ENCODE measurements at places on chromosomes 1 and 21.

- no peak for DNase-seq
Measured at GRCh38 chr1:58964428-58964827, 180.6 kb upstream of the JUN start.

GRCh38 chr1:86811142-86811924 is 102.6 kb downstream of the SELENOF start:
- DNase-seq, result no peak

DNA sequence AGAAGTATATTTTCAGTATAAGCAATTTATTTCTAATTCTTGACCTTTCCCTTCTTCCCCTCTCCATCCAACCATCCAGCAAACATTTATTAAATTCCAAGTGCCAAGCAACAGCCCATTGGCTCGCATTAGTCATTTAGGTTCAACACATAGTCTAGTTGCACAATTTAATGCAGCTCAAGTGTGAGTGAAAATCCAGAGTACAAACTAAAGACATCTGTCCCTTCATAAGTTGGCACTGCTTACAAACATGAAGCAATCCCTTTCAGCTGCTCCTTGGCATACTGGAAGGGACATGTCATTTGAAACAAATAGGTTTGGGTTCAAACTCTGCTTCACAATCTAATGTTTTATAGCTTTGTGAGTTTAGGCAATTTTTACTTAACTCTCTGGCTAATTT is 10.7 kb downstream of the CASQ2 start:
- no peak for DNase-seq

DNA sequence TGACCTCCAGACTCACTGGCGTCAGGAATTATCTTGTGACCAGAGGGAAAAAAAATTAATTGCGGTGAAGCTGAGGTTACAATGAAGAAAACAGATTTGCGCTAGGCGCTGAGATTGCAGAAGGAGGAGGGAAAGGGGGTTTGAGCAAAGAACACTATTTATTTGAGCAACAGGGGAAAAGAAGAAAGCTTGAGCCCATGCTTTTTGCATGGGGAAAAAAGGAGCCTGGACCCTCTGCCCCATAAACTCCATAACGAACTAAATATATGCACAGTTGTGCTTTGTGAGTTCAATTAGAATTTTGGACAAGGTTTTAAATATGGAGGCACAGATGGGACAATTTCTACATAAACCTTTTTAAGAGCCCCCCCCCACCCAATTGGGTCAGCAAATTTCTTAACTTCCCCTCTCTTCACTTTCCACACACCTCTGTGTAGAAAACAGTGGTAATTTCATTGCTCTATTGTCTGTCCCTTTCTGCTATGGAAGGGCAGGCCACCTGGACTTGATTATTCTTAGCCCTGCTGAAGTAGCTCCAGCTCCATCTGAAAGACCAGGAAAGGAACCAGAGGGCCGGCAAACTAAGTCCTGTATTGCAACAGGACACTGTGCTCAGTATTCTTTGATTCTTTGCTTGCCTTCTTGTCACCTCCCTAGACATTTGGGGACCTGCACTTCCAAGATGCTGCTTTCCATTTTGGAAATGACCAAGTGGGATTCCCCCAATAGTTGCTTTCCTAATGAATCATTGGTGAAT is 862 bp upstream of the ID3 start:
- no peak for DNase-seq

GRCh38 chr1:40592107-40592803 is 60.8 kb downstream of the ZNF684 start:
- DNase-seq, result no peak

- no peak for DNase-seq
Measured at GRCh38 chr21:30479259-30479658, 908 bp downstream of the KRTAP19-1 start.

DNA sequence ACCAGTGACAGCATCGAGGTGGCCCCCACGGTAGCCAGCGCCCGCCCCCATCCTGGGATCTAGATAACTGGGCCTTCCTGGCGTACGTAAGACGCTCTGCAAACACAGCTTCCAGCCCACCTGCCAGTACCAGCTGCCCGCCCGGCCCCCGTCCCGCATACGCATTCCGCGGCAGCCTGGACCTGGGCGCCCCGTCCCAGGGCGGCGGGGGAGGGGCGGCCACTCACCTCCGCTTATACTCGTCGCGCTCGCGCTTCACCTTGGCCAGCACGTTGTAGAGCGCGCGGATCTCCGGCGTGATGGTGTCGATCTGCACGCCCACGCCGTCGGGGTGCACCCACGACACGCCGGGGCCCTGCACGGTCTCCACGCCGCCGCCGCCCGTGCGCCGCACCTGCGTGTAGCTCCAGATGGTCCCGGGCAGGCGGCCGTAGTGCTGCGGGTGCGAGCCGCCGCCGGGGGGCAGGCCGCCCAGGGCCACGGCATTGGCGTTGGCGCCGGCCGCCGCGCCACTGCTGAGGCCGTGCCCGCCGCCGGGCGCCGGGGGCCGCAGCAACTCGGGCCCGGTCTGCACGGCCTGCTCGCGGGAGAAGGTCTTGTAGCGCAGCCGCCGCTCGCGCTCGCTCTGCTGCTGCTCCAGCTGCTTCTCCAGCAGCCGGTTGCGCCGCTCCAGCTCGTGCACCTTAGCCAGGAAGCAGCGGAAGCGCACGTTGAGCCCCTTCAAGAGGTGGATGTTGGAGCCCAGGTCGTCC is 859 bp downstream of the IFFO2 start:
- no peak for DNase-seq

DNA sequence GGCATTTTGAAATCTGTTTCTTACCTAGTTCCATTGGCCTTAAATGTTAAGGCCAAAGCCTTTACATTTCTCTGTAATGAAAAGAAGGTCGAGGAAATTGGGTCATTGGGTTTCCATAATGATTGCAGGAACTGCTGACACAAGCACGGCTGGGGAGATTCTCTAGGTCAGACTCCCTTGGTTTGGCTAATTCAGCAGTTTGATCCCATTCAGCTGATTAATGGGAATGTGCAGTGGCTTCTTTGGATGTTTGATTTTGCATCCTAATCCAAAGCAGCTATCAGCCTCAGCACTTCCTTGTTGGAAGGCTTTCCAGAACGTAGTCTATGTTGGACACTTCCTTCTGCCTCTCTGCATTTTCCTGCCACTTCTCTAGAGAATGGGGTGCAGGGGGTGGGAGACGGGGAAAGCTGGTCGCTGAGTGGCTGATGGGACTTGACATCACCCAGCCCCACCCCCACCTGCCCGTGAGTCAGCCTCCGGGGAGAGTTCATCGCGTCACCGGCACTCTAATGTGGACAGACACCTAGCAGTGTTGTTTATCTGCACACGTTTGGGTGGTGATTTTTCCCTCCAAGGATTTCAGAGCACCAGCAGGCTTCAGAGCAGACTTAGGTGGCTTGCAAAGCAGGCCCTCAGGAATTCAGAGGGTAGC is 5.4 kb downstream of the PSEN2 start:
- no peak for DNase-seq

DNA sequence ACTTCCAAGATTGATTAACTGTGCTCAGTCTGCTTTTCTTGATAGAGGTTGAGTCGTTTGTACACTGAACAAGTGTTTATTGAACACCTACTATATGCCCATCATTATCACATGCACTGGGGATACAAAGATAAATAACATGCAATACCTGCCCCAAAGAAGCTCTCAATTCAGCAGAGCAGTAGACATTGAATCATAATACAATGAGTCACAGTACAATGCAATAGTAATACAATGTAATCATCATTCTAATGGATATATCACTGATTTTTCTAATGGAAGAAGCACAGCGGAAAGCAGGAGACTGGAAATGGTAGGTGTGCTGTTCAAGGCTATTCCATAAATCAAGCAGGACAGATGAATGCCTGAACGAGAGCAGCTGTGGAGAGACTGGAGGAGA is 3.7 kb upstream of the SEC16B start:
- no peak for DNase-seq

GRCh38 chr1:184881941-184882913 is 92.1 kb downstream of the NIBAN1 start:
- DNase-seq, result no peak

- DNase-seq, result no peak
Measured at GRCh38 chr1:91679446-91679845, 178.8 kb downstream of the CDC7 start.

DNA sequence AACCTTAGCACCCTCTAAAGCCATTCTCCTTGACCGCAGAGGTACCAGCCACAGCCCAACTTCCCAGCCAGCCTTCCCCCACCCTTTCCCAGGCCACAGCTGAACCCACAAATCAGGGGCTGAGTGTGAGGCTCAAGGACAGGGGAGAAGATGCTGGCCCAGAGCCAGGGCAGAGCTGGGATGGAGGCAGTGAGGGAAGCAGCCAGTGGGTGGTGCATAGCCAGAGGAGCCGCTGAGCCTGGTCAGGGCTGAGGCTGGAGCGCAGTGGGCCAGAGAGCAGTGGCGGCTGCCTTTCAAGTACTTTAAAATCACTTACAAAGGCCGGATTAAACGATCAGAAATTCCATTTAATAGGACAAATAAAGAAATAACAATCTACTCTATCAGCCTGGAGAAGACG is 36.3 kb downstream of the DMAP1 start:
- no peak for DNase-seq

Measured in stimulated activated CD4-positive, alpha-beta T cell treated with anti-CD3 and anti-CD28 coated beads, TNF-alpha, amount 100 ng/mL, for 48 hours (primary cell).